ENCODE measurements at places on chromosomes 2 and 18.

DNA sequence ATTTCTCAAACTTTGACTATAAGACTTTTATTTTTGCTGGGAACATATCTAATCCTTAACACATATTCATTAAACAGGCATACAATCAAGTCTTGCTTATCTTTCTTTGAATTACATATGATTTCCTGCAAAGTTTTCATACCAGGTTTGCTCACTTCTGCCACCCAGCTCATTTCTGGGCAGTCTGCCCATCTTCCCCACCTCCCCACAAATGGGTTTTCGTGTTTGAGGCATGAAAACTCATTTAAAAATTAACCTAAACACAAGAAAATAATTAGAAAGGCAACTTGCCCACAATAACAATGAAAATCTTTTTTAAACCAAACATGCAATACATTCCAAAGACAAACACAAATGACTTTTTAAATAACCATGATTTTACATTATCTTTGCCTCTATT is 3.4 kb downstream of the CHST9 start:
- DNase-seq: no peak

DNA sequence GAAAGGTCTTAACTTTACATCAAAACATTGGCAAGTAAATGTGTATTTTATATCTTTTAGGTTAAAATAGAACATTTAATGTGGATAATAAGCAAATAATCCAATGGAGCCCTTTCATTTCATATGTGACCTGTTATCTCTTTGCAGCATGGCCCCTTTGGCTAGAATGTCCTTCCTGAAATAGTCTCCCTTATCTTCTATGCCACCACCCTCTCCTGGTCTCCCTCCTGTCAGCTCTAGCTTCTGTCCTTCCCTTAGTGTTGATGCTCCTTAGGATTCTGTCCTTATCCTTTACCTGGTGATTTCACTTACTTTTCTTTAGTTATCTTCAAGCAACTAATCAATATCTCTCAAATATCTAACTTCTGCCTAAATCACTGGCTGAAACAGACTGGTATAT is 87.1 kb upstream of the TFCP2L1 start:
- DNase-seq: no peak

DNA sequence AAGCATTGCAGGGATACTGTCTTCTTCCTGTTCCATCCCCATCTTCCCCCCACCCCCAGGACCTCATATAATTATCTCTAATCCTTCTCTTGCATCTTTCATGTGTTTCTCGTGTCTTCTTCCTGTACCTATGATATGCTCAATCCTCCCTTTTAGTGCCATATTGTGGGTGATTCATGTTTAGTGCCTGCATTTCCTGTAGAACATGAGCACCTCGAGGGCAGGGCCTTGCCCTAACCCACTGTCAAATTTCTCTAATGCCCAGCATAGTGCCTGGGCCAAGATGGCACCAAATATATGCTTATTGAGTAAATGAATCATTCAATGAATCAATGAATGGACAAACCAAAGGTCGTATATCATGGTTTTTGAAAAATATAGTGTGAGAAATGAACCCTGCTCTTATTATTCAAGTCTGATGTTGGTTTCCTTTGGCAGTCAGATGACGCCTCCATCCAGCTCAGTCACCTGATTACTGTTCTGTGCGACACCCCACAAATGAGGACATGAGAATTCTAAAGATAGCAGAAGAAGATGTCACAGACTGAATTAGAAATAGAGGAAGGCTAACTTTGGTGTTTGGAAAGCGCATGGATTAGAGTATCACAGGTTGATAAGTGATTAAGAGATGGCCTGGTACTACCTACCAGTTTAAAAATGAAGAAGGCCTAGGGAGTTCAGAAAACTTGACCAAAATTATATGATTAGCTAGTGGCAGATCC is 278.4 kb downstream of the PRKCE start:
- peak; percentile 45 for DNase-seq

GRCh38 chr2:181763423-181763822 is 83.1 kb upstream of the NEUROD1 start:
- DNase-seq: no peak

DNA sequence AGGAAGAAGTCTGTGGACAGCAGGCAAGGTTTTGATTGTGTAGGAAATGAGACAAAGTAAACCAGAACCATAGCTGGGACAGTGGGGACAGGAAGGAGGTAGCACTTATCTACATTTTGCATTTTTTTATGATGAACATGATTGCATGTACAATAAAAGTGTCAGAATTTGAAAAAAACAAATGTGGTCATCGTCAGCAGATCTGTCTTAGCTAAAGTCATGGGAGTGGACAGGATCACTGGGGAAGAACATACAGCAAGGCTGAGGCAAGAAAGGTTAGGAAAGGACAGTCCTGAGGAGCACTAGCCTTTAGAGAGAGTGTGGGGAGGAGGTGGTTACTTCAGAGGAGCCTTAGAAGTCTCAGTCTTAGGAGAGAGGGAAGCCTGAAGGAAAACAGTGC is 35.1 kb upstream of the SLC14A2 start:
- DNase-seq: no peak

DNA sequence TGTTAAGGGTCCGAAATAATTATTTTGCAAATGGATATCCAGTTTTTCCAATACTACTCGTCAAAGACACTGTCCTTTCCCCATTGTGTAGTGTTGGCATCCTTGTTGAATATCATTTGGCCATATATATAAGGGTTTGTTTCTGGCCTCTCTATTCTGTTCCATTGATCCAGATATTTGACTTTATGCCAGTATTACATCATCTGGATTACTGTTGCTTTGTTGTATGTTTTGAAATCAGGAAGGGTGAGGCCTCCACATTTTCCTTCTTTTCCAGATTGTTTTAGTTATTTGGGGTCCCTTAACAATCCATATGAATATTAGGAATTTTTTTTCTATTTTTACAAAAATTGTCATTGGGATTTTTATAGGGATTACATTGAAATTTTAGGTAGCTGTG is 244.1 kb downstream of the GPD2 start:
- DNase-seq: no peak

- DNase-seq: no peak
These were observed 323.7 kb downstream of the ARHGAP15 start for GRCh38 chr2:143452817-143453451.

- DNase-seq: no peak
These were observed 49.8 kb downstream of the FBXO15 start for GRCh38 chr18:74097803-74098202.

GRCh38 chr2:1593371-1594122 is 150.8 kb downstream of the PXDN start:
- DNase-seq: no peak

DNA sequence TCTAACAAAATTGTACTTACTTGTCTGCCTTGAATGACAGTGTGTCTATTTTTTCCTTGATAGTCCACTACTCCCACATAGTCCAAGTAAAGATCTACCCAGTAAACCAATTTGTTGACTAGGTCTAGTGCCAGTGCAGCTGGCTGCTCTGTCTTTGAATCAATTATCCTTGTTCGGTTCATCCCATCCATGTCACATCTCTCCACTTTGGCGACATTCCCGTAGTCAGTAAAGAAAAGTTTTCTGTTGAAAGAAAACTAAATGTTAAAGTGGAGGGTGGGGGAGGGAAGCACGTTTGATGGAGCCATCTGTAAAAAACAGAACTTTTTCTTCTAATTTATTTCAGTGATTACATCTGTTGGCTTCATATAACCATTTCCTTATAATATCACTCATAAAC is 1068.8 kb downstream of the LRP1B start:
- peak; percentile 37 for DNase-seq

- DNase-seq: no peak
These were observed 181.8 kb downstream of the AGPS start for GRCh38 chr2:177574356-177574755.

Measured in Ammon's horn (tissue), 1 donor.